ENCODE measurements at places on chromosomes 5 and 9.

- DNase-seq, result no peak
Measured at GRCh38 chr9:133906932-133907910, 84.9 kb downstream of the VAV2 start.

- no peak for DNase-seq
Measured at GRCh38 chr9:133558191-133559126, 24.0 kb downstream of the ADAMTSL2 start.

DNA sequence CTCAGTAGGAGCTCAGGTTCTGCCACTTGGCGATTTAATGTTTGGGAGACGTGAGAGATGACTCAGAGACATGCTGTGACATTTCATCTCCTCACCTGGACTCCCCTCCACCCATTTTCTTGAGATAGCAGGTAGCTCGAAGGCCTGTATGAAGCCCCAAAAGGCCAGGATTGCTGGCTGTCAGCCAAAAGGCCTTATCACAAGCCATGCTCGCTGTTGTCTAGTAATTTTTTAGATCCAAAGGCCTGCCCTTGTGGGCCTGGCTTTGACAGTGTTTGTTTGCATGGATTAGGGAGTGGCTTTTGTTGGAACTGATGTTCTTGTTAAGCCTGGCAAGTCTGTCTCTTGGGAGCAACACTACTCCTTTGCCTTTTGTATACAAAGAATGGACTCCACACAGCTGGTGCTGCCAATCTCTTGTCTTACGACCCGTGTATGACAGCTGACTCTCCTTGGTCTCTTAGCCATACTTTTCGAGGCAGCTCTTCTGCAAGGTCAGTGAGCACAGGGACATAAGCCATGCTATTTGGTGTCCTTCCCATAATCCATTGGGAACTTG, 22.7 kb downstream of the CAVIN4 start:
- DNase-seq, result no peak

GRCh38 chr9:32385152-32385884, 875 bp downstream of the ACO1 start:
- no peak for DNase-seq

DNA sequence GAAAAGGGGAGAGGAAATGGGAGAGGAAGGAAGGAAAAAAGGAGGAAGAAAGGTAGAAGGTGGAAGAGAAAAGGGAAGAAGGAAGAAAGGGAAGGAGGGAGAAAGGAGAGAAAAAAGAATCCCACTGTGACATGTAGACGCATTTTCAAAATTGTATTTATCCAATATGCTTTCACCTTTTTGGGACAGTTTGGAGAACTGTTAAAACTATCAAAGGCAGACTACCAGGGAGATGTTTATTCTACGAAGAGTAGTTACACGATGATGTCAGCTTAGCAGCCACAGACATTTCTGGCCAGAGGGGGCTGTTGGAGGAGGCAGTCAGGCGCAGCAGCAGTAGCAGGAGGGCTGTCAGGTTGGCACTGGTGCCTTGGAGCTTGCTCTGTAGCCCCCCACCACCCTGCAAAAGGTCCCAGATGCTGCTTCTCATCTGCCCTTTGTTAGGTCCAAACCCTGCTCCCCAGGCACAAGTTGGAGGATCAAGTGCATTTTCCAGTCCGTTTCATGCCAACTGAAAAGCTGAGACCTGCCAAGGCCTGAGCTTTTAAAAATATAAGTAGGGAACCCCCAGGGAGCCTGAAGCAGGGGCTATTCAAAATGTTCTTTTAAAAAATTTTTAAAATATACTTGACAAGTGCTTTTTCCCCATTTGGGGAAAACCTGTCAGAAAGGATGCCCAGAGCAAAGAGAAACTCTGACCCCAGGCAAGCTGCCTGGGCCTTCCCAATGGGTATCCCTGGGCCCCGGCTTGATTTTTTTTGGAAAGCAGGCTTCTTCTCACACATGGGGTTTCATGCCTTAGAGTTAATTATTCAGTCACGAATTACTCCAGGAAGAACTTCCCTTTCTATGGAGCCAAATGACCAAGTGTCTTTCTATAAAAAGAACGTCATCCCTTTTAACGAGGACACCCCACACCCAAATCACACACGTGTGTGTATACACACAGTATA, 203.3 kb downstream of the SLIT3 start:
- no peak for DNase-seq

Data from DMS153 (cell line).